Body of pancreas (tissue), 4 donors: ENCODE measurements at places on chromosomes 6 and 20. TPM values are rescaled to one million over a fixed set of nuclear protein-coding genes. Genes with fewer than 3 reads are reported as not detected.

- no peak for DNase-seq
Measured at GRCh38 chr6:80434691-80435350, 328.4 kb downstream of the BCKDHB start.

DNA sequence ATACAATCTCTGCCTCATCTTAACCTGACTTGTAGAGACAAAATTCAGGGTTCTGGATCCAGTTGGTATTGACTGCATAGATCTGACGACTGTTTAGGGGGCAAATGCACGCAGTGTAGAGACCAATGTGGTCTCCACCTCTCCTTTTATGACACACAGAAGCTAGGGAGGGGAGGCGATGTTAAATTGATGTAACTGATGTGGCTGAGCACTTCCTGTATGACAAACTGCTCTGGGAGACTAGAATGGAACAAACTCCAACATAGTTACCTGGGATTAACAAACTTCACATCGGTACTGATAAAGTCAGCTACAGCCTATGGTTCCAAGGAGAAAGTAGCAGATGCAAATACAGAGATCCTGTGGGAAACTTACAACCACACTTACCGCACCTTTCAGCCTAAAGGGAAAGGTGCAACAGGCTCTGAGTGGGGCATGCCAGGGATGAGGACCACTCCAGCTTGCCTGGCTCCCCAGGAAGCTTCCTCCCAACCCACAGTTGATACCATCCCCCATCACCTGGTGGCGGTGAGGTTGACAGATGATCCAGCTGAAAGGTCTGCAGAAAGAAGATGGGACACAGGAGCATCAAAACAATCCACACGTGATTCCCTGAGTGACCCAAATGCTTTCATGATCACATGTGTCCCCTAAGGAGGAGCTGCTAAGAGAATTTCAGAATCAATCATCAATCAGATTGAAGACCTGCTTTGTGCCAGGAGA is 60.6 kb upstream of the MRPS10 start:
- DNase-seq: no peak

GRCh38 chr20:37810027-37810426 is 92.9 kb upstream of the VSTM2L start:
- no peak for DNase-seq

DNA sequence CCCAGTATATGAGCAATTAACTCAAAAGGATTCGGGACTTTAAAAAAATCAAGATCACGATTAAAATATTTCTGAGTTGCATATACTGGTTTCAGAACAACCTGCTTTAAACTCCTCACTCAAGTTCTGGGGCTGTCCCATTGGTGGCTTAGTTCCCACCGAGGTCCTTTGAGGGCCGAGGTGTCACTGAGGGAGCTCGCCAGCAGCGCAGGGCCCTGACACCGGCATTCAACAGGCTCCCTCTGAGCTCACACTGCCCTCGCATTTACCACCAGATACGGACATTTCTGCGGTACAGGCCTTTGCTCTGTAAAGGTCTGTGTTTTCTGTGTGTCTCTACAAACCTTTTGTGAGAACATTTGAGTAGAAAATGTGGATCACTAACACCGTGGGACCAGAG is 24.4 kb upstream of the BNIP5 start:
- no peak for DNase-seq

DNA sequence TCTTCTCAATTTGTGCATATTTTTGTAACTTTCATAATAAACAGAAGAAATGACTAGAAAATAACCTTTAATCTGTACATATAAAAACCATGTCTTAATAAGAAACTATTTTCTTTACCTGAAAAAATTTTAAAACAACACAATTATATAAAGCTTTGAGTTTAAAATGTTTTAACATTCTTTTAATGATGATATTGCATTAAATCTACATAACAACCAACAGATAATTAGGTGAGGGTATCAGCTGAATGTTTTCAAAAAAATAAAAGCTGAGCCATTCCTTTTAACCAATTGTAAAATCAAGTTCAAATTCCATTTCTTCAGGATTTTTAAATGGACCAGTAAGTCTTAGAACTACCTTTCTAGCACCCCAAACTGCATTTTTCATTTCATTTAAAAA is 1185.0 kb upstream of the CITED2 start:
- no peak for DNase-seq

The C20orf173 gene
- total RNA-seq: not detected

DNA sequence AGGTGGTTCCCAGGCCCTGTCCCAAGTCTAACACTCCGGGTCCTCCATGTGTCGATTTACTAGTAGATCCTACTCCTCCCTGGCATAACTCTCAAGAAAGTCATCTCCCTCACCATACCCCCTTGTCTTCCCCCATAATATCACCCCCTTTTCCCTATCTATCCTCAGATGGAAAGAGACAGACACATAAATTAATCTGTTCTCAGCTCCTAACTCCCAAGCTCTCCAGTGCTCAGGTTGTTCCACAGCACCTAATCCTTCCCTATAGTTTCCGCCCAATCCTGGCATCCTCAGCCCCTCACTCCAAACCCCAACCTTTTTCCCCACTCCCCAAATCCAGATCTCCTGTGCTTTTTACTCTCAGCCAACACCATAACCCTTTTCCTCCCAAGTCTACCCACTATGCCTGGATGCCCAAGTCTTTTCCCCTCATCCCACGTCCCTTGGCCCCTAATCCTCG is 808 bp downstream of the ILRUN start:
- DNase-seq: no peak

- no peak for DNase-seq
Measured at GRCh38 chr6:21360336-21360735, 233.2 kb upstream of the SOX4 start.

GRCh38 chr6:78460711-78461110 is 406.6 kb upstream of the IRAK1BP1 start:
- no peak for DNase-seq

The FAM217B gene
- 3.6 TPM for total RNA-seq

- no peak for DNase-seq
Measured at GRCh38 chr6:89692256-89692655, 53.7 kb upstream of the LYRM2 start.

DNA sequence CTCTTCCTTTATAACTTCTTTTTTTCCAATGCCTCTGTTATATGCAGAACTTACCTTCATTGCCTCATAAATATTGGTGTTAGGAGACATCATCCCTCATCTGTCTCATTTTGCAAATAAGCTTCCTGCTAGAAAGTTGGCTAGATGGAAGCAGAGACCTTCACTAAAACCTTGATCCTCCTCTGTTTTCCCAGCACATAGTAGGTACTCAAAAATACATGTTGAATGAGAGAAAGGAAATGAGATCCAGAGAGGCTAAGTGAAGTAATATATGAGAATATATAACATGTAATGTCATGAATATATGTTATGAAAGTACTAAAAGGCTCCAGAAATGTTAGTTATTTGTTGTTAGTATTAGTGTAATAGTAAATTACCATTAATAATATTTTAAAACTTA is 91.9 kb downstream of the CDKAL1 start:
- no peak for DNase-seq

The MOXD1 gene
- total RNA-seq: 3.9 TPM

The MLN gene
- total RNA-seq: not detected

DNA sequence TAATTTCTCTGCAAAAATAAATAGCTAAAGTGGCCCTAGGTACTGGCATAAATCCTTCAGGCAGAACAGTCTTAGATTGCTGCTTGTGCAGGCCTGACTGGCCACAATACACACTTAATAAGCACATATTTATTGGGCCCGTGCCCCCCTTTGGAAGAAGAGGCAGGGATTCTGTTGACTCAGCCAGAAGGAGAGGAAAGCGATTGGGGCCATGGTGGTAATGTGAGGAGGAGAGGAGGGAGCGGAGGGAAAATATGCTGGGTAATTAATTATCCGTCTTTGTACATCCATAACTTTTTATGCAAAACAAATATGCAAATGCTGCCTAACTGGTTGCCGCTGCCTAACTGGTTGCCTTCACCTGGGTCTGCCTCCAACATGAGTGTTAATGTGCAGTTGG is 36.2 kb downstream of the CD40 start:
- no peak for DNase-seq

GRCh38 chr20:42018979-42019378 is 400.8 kb upstream of the CHD6 start:
- no peak for DNase-seq

DNA sequence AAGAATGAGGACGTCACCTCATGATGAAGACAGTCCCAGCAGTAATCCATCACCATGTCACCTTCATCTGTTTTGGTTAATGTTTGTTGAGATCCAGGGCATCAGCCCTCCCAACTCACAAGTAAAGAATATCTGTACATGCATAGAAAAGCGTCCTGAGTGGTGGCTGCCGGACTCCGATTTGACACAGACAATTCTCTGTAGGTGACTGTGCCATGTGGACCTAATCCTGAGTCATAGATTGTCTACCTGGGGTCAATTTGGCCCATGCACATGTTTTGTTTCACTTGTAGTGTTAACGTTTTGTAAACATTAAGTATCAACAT is 168.4 kb upstream of the UST start:
- no peak for DNase-seq

The SLC16A10 gene
- total RNA-seq: 124 TPM

The RIMS4 gene
- total RNA-seq: 0.26 TPM

DNA sequence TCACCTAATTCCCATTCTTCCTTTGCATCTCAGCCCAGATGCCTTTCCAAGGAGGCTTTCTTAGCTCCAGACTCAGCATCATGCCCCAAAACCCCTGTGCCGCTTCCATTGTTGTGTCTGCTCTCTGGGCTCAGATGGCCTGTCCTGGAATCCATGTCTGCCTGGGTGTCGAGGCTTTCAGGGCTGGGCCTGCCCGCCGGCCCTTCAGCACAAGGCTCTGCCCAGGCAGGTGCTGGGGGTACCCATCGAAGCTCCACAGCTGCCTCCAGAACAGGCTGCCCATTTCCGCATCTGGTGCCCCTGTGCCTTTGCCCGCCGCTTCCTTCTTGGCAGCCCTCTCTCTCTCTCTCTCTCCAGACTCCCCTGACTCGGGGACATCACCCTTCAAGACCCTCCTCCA is 1.2 kb downstream of the CPXM1 start:
- DNase-seq: no peak

GRCh38 chr20:63765082-63765873 is 25.7 kb downstream of the SLC2A4RG start:
- DNase-seq: no peak

DNA sequence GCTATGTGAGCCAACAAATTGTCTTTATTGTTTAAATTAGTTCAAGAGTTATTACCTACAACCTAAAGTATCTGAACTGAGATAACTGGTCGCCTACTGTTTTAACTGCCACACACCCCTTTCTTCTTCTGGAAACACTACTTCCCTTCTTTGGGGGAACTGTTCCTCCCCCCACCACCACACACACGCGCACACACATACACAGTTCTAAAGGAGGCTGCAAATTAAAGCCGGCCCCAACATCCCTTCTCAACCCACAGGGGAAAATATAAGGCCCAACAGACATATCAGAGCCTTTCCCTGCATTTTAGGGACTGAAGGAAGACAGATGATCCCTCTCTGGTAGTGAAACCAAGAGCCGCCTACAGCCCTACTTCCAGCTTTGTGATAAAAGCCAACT is 348.0 kb upstream of the JARID2 start:
- DNase-seq: no peak

GRCh38 chr6:116022841-116023445 is 37.7 kb downstream of the FRK start:
- DNase-seq: no peak

DNA sequence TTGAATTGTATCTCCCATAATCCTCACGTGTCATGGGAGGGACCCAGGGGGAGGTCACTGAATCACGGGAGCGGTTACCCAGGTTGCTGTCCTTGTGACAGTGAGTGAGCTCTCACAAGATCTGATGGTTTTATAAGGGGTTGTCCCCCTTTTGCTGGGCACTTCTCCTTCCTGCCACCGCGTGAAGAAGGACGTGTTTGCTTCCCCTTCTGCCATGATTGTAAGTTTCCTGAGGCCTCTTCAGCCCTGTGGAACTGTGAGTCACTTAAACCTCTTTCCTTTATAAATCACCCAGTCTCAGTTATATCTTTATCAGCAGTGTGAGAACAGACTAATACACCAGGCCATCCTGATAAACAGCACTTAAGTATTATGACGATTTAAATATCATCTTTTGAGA is 9.0 kb upstream of the MRGBP start:
- no peak for DNase-seq

GRCh38 chr6:48111143-48111506 is at the start of gene PTCHD4:
PTCHD4 (minus strand) TSS chr6:48111197; CDS start chr6:48068957, 42,240 bp downstream.
- no peak for DNase-seq

DNA sequence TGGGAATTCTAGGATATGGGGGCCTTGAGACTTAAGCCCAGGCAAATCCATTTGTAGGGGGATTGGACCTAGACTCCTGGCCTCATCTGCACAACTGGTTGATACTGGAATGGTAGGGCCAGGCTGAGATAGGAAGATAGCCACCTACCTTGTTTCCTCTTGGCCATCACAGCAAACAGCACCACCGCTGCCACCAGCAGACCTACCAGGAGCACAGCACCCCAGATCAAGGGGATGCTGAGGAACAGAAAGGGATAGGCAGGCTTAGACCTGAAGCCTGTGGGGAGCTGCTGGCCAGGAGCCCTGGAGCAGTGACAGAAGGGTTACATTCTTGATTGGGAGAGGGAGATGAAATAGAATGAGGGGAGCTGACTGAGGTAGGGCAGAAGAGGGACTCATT is 3.5 kb downstream of the TREML1 start:
- no peak for DNase-seq
